Stimulated activated CD4-positive, alpha-beta T cell treated with anti-CD3 and anti-CD28 coated beads, TNF-alpha, amount 100 ng/mL, for 4 hours (primary cell): ENCODE measurements at places on chromosomes 5 and 9.

DNA sequence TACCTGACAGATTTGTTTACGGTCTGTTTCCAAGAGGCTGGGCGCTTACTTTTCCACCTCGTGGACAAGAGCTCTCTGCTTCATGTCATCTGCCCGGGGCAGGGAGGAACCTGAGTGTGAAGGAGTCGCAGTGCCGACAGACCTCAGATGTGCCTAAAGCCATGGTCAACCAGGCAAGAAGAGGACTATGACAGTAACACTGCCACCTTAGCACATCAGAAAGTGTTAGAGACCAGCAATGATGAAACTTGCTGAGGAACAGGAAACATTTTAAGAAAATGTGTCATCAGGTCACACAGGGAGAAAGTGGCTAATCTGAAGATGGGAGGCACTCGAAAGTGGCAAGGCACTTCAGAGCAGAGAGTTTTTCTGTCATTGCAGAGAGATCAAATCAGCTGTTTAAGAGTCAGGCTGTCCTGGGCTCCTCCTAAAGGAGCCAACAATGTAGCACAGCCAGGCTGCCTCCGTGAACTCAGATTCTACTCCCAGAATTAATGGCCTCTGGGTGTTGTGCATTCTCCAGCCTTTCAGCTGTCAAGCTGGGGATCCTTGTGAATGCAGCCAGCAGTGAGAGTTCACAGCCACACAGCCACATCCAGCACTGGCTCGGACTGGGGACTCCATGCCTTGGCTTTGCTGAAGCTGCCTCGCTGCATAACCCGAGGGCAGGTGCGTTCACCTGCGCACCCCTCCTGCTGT is 94.6 kb downstream of the RAPGEF1 start:
- DNase-seq = no peak

DNA sequence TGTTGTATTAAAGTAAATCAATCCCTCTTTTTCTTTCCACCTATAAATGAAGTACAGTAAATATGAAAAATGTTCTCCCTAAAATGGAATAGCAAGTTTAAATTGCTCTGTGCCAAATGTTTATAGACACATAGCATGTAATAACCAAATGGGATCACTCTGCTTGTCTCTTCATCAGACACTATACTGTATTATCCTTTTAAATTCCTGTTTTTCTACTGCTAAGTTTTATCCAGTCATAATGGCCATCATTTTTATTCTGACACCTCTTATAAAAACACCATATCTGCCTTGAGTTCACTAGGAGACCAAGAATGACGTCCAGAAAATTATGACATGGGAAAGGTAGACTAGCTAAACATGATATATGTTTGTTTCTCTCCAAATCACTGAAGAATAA is 252.8 kb downstream of the CAAP1 start:
- DNase-seq = no peak

GRCh38 chr5:96628406-96628805 is 33.8 kb upstream of the CAST start:
- DNase-seq = no peak

DNA sequence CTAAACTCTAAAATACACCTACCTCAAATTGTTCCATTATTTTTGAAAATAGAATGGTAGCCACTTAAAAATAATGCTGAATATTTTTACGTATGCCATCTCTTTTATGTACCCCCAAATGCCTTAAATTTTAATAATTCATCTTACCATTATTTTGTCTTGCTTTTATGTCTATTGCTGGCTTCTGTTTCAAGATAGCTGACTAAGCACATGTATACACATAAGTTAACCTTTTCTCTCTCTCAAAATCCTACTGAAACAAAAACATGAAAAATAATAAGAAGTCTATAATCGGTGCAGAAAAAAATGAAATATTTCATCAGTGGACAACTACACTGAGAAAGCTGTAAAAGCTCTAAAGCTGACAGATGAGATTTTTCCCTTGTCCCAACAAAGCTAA is 652.0 kb upstream of the ZNF608 start:
- no peak for DNase-seq

GRCh38 chr5:134561871-134562296 is 36.4 kb downstream of the JADE2 start:
- DNase-seq = no peak

GRCh38 chr9:121398374-121398773 is 28.3 kb upstream of the STOM start:
- DNase-seq = no peak

GRCh38 chr5:33734537-33734936 is 157.3 kb downstream of the ADAMTS12 start:
- no peak for DNase-seq

DNA sequence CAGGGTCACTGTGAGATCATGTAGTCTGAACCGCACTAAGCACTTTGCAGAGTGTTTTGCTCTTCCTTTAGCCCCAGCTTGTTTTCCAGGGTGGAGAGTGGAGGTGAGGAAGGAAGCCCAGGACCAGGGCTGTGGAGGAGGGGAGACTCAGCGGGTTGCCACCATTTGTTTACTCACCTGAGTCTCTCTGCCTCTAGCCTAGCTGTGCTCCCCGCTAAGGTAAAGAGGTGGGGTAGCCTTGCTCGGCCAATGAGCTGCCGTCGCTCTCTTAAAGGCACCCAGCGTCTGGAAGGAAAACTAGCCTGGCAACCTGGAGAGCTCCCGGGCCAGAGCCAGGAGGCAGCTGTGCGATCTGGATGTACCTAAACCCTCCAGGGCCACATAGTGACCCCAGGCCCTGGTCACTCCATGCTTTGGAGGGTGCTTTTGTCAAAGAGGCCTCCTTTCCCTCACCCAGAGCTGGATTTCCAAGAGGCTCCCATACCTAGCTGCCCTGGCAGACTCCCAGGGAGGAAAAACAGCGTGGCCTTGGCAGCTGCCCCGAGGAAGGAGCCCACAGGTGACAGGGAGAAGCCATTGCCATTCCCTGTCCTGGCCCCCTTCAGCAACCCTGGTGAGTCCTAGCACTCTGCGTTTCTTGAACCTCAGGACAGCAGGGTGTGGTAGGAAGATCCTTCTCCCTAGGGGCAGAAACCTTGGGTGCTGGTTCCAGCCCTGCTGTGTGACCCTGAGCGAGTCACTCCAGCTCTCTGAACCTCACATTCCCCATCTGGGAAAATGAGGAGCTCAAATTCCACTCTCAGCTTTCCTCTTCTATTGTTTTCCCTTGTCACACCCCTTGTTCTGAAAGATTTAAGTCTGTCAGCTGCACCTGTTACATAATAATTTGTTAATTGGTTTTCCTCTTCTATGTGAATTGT is 42.4 kb upstream of the LARP1 start:
- DNase-seq = no peak

DNA sequence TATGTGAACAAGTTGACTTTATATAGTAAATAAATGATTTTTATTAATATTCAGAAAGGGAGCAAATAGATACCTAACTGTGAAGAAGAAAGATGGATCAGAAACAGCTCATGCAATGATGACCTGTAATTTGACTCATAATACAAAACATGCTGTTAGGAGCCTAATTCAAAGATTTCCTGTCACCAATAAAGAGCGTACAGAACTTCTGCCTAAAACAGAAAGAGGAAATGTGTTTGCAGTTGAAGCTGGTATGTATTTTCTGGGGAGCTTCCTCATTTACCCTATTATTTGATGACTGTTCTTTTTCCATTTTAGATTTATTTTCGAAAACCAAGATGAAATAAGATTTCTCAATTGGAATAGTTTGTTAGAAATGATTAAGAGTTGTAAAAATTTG is 11.4 kb downstream of the YTHDC2 start:
- no peak for DNase-seq

- DNase-seq = no peak
These were observed 116.4 kb upstream of the FST start for GRCh38 chr5:53364061-53364460.

DNA sequence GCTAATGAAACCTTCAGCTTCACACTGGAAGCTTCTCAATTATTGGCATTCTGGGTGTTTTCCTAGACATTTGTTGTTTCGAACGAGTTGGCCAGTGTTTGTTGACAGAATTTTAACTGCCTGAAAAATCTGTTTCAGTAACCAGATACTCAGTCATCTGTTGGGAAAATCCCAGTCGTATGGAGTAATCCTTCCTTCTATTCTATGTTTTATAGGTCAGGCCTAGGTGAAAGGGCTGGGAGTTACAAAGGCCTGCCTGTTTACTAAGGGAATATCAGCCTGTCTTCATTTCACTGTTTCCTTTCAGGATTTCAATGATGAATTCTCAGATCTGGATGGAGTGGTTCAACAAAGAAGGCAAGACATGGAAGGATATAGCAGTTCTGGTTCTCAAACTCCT is 59.9 kb downstream of the GRAMD2B start:
- DNase-seq = no peak

DNA sequence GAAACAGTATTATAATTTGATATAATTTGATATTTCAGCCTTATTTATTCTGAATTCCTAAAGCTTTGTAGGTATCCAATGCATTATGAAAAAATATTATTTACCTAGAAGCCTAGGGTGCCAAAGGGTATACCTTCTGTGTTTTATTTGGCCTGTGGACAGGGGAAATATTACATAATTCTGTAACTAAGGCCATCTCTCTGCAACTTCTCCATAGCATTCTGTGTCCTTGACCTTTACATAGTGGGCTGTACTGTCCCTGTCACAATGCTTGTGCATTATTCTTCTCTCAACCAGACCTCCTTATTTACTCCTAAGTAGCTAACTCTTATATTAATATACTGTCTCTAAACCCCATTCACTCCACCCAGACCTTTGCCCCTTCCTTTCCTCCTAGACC is 57.0 kb upstream of the RANBP6 start:
- DNase-seq = no peak

DNA sequence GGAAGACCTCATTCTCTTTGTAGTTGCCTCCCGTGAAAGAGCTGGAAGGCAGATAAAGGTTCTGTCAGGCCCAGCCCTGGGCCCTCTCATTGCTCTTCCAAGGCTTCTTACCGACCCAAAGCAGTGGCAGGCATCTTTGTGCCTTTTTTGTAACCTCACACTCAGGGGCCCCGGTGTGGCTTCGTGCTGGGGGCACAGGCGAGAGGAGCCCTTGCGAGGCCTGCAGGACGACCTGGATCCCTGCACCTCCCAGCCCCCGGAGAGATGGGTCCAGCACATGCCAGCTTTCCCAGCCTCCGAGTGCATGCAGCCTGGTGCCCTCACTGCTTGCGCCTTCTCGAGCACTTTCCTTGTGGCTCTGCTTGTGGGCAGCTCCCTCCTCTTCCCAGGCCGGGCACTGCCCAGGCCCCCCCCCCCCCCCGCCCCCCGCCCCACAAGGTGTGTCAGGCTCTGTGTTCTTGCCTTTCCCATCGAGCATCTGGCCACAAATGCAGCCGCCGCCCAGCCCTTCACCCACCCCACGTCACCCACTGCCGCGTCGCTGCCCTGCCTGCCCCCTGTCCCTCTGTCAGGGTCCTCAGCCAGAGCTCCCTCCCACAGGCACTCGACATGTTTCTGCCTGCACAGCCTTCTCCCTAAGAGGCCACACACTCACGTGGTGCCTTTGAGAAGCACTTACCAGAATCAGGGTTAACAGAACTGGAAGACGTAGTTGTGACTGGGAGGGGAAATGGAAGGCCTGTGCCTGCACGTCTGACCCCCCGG is 63.7 kb upstream of the CACNA1B start:
- DNase-seq = no peak

DNA sequence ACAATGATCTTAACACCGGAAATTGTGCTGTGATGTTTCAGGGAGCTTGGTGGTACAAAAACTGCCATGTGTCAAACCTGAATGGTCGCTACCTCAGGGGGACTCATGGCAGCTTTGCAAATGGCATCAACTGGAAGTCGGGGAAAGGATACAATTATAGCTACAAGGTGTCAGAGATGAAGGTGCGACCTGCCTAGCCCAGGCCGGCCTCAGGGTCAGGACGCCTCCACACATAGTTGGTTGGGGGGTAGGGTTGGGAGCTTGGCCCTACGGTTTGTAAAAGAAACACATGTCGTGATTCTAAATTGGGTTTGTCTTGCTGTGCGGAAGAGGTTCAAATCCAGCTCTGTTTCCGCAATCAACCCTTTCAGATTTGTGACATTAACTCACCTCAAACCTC is 6.6 kb downstream of the FCN2 start:
- DNase-seq = no peak

DNA sequence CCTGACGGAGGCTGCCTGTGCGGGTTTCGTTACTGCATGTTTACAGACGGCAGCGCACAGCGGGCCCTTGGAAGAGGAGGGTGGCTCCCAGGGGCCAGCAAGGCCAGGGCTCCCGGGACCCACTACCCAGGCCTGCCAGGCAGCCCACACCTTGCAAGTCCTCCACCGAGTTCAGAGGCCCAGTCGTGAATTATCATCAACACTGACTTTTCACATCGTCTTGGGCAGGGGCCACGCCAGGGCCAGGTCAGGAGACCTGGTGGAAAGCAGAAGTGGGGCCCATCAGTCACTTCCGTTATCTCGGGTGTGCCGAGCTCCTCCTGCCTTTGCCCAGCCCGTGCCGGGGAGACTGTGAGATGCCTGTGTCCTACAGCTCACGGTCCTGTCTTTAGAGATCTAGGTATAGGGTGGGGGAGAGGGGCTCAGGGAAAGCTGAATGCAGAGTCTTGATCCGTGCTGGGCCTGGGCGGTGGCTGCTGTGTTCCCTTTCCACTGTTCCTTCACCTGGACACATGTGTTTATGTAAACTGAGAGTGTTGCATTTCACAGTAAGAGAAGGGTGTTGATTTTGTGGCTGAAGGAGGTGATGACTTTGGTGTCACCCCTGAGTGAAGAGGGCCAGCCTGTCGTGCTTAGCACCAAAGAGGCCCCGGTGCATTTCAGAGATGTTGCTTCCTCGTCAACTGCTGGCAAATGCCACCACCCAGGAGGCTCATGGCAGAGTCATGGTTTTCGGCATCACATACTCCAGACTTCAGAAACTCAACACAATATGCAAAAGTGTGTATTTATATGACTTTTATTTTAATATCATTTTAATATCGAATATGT is 175.2 kb downstream of the GAPVD1 start:
- no peak for DNase-seq

DNA sequence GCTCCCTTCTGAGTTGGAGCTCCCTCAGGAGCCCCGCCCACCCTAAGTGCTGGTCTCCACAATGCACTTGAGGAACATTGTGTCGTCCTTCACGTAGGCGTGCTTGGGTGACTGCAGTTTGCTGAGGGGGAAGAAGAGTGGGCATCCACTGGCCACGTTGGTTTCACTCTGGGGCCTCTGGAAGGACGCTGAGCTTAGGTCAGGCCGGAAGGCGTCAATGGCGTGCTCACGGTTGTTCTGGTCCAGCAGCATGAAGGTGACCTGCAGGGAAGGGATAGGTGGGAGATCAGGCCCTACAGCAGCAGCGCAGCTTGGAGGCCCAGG is 21.7 kb downstream of the TRAF1 start:
- DNase-seq = no peak
